ENCODE measurements at places on chromosomes 7 and 10. TPM values are rescaled to one million over a fixed set of nuclear protein-coding genes. Genes with fewer than 3 reads are reported as not detected.

BRAT1 gene
- total RNA-seq, result 42.3 TPM

DNA sequence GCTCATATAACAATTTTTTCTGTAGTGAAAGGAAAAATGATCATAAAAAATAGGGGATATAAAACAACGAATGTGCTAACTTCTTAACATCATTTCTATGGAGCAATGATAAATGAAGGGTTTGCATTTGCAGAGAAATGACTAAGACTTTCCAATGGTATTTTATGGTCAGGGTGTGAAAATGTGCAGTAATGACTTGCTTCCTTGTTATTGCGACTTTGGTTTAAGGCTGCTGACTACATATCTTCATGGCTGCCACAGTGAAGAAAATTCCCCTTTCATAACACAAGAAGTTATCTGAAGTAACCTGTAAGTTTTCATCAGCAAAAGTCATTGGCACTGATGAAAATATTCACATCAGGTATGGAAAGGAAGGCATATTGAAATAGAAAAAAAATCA, 166.1 kb upstream of the NRG3 start:
- DNase-seq, result no peak

DNA sequence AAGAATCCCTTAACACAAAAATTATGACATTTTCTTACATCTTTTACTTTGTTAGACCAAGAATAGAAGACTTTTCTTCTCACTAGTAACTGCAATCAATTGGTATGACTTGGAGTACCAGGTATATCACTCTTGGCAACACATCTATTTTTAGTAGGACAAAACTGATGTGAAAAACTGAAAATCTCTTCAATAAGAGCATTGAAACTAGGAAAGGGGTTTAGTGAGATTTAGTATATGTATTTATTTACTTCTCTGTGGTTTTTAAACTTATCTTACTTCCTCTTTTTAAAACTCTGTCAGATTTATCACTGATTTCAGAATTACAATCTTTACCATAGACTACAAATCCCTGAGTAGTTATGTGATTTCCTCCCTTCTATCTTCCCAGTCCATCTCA, 366.2 kb downstream of the PCDH15 start:
- no peak for DNase-seq

DNA sequence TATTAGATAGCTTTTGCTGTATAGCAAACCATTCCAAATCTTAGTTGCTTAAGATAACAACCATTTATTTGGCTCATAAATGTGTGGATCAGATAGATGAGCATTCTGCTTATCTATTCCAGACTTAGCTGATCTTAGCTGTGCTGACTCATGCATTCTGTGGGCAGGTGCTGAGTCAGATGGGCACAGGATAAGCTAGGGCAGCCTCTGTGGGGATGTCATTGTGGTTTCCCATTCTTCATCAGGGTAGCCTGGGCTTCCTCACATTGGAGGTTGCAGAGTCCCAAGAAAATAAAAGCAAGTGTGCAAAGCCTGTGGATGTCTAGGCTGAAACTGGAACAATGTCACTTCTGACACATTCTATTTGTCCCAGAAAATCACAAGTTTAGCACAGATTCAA, 917.0 kb downstream of the TYW1 start:
- no peak for DNase-seq

CRHR2 gene
- not detected for total RNA-seq

TMEM273 gene
- 11.6 TPM for total RNA-seq

GRCh38 chr7:153640586-153640985, 411.6 kb upstream of the DPP6 start:
- DNase-seq, result no peak

DNA sequence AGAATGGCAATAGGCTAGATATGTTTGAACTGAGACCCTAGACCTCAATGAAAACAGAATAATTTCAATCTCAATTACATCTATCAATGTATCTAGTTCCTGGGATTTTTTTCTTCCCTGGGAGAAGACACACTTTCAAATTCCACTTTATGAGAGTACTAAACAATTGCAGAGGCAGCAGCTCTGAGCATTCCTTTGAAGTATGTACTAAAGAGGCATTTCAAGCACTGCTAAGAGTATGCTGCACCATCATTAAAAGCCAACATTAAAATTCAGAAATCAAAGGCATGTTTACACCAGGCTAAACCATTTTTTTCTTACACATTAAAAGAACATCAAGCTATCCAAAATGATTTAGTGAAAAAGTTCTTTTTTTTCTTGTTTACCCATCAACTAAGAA, 297.9 kb upstream of the CACNA2D1 start:
- DNase-seq, result no peak

Data from glomerular endothelial cell (primary cell).